ENCODE measurements at places on chromosomes 2 and 18. TPM values are rescaled to one million over a fixed set of nuclear protein-coding genes. Genes with fewer than 3 reads are reported as not detected.

The DSG4 gene
- not detected for total RNA-seq

The TUBB8B gene
- total RNA-seq, result not detected

The CYS1 gene
- total RNA-seq, result 12.2 TPM

The HOXD4 gene
- total RNA-seq, result 13.8 TPM

The HAAO gene
- 2.8 TPM for total RNA-seq

The ELOA2 gene
- total RNA-seq, result not detected

The FAM110C gene
- 10.4 TPM for total RNA-seq

The HOXD10 gene
- total RNA-seq, result 5.1 TPM

The MTCL1 gene
- total RNA-seq, result 50.5 TPM

The GNLY gene
- total RNA-seq, result not detected

The FZD7 gene
- 14.5 TPM for total RNA-seq

The TAF4B gene
- 6.9 TPM for total RNA-seq

The NYAP2 gene
- not detected for total RNA-seq

The LDLRAD4 gene
- 5.8 TPM for total RNA-seq

The TTLL4 gene
- total RNA-seq, result 17.3 TPM

The HS1BP3 gene
- total RNA-seq, result 42.4 TPM

The PTPRM gene
- 59.8 TPM for total RNA-seq

Data from kidney epithelial cell (primary cell).